ENCODE measurements at places on chromosomes 3 and 15.

DNA sequence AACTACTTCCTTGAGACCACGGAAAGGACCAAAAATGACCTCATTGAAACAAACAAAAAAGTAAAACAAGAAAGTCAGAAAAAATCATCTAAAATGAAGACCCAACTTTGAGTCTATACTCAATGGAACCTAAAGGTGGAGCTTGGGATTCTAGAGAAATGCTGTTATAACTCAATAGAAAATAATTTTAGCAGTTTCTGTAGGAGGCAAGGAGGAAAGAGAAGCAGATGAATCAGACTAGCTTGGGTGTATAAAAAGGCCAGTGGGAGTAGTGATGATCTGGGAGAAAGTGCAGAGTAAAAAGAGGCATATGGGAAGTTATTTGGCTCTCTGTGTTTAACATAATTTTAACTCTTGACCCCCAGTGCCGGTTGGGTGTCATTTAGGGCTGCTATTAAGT is 94.4 kb downstream of the TMCO5A start:
- no peak for DNase-seq

DNA sequence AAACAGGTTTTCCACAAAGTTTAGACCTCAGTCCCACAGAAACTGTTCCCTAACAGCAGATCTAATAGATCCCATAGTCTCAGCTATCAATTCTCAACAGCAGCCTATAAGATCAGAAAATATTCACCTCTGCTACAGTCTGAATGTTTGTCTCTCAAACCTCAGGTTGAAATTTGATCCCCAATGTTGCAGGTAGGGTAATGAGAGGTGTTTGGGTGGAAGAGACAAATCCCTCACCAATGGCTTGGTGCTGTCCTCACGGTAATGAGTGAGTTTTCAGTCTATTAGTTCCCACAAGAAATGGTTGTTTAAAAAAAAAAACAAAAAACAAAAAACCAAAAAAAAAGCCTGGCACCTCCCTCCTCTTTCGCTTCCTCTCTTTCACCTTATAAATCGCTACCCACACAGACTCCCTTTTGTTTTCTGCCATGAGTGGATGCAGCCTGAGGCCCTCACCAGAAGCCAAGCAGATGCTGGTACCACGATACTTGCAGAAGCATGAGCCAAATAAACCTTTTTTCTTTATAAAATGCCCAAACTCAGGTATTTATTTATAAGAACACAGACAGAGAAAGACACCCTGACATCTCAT is 14.2 kb downstream of the ZNF280D start:
- no peak for DNase-seq

GRCh38 chr3:65655061-65655460 is 383.7 kb downstream of the MAGI1 start:
- DNase-seq = no peak

DNA sequence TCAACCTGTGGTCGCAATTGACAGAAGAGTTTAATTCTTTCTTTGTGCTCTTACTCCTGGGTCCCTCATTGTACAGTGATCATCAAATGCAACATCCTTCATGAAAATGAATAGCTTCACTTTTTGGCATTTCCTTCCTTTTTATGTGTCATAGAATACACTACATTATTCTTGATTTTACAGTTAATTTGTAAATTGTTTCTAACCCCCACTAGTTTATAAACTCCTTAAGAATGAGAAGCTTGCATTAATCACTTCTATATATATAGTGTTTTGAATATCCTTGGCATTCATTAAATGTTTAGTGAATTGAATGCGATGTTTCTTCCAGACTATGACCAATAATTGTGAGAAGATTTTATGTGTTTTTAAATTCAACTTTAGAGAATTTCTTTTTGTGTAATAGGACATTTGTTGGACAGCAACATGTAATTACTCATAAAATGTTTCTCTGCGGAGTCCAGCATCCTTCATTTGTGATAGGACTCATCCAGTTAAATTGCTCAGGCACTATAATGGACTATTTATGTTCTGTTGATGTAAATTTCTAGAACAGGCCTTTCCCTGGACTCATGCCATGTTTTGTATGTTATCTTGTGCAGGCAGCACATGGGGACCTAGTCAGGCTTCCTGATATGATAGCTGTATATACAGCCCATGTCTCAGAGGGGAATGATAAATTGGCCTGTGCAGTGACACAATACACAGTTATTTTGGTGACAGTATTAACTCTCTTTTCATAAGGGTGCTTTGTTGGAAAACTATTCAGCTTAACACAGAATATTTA is 51.3 kb downstream of the MBNL1 start:
- peak; percentile 96 for DNase-seq

- no peak for DNase-seq
These were observed 740.3 kb downstream of the OTOL1 start for GRCh38 chr3:162236949-162237348.

GRCh38 chr3:64084640-64085039 is 61.3 kb upstream of the PSMD6 start:
- no peak for DNase-seq

DNA sequence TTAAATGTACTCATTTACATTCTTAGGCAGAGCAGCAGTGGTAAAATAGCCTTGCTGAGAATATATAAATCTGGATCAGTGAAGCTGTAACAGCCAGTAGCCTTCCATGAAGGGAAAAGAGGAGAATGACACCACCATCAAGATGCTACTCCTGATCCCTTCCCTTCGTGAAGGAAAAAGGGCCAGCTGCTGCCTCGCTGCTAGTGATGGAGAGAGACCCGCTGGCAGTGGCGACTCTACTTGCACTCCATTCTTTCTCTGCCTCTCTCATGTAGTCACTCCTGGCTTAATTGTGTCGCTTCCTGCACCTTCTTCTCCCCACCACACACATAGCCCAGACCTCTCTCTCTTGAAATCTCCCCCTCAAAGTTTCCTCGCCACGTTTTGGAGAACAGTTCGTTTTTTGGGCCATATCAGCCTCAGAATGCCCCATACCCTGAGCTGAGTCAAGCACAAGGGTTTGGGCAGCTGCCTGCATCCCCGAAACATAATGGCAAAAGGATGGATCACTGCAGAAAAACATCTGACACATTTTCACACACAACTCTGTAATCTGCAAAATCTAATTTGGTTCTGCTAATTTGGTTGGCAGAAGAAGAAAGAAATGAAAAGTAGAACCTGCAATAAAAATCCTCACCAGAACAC is 460.3 kb upstream of the IL12A start:
- no peak for DNase-seq

DNA sequence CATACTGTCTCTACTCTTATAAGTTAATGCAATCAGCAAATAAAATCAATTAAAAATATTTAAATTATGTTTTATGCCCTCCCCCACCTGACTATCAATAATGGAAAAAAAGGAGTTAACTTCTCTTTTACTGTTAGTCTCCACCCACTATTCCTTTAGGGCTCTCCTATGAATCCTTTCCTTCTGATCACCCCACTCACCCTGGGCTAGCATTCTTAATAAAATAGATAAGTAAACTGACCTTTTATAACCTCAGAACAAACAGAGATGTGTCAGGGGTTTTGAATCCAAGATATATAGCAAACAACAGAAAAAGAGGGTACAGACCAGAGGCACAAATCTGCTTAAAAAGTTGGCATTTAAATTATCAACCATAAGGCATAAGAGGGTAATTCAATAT is 116.1 kb upstream of the PLXND1 start:
- DNase-seq = no peak

GRCh38 chr15:36263666-36264065 is 315.8 kb upstream of the CDIN1 start:
- no peak for DNase-seq

DNA sequence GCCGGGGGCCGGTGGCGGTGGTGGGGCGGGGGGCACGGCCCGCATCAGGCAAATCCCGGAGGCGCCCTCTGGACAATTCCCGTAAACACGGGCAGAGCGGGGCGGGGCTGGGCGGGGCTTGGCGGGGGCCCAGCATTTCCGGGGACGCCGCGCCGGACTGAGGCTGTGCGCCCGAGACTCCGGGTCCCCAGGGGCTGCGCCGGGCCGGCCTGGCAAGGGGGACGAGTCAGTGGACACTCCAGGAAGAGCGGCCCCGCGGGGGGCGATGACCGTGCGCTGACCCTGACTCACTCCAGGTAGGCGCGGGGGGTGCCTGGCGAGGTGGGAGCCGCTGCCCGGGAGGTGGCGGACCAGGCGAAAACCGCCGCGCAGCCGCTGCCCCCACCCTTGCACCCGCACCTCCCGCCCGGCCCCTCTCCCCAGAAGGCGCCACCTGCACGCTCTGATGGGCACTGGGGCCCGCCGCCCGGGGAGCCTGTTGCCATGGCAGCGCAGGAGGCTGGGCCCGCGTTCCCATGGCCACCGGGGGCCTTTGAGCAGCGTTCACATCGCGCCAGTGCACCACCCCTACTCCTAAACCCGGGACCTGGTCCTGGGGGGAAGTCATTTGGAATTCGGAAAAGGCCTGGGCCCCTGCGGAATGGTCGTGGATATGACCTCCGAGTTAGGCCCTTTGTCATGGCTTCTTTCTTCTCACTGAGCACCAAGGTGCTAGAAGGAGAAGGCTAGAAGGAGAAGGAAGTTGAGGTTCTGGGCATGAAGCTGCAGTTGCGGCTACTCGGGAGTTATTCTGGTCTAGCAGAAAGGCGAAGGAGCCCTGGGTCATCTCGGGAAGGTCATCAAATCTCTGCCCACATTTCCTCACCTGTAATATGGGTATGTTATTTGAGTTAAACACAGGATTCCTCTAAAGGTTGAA is 16.1 kb upstream of the SEMA4B start:
- DNase-seq = peak; percentile 64

GRCh38 chr3:30268288-30268687 is 338.1 kb upstream of the TGFBR2 start:
- no peak for DNase-seq

Data from hematopoietic multipotent progenitor cell treated with erythropoietin and hydrocortisone succinate and interleukin-3 and kit ligand, for 4 days (in vitro differentiated cells).